Femur (tissue), 1 donor: ENCODE measurements at places on chromosomes 7 and 10.

GRCh38 chr10:31134311-31134952 lies 102.8 kb upstream of the ZNF438 start:
- DNase-seq: no peak

GRCh38 chr7:106626376-106627164 lies 34.4 kb downstream of the CCDC71L start:
- DNase-seq: no peak

- no peak for DNase-seq
Measured at GRCh38 chr7:3156508-3156907, 112.8 kb upstream of the CARD11 start.

DNA sequence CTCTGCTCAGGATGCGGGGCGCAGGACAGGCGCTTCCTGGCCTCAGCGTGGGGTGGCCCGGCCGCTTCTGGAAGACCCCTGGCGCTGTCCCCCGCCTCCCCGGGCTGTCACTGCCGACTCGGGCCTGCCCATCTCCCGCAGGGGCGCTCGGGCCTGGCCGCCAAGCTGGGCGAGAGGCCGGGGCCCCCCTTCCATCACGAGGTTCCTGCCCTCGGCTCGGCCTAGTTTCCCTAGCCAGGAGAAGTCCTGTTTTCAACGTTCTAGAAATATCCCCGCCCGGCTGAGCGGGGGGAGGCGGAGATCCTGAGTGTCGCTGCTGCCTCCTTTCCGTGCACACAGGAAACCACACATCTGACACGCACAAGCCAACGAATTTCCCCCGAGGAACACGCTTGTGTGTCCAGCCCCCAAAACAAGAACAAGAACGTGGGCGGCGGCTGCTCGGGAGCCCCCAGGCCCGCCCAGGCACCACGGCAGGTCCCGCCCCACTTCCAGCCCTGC lies 33.7 kb downstream of the AP5Z1 start:
- DNase-seq: peak; percentile 40

DNA sequence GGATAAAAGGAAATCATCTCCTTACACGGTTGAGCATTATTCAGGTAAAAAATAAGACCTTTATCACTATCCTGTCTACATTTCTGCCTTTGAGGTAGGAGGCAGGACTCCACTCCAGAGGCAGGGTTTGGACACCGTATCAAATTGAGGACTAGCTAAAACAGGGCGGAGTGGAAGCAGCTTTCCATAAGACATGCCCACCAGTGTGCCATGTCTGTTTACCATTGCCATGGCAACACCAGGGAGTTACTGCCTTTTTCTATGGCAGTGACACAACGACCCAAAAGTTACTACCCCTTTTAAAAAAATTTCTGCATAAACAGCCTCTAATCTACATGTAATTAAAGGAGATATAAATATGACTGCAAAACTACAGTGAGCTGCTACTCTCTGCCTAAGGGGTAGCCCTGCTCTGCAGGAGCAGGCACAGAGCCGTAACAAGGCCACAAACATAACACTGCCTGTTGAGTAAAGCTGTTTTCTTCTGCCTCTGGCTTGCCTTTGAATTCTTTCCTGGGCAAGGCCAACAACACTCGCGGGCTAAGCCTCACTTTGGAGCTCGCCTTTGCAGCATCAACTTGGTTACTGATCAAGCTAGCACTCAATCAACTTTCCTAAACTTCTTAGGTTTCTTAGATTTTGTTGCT lies 26.5 kb downstream of the DGKB start:
- DNase-seq: no peak

- no peak for DNase-seq
Measured at GRCh38 chr10:59517996-59518395, 155.6 kb upstream of the FAM13C start.

DNA sequence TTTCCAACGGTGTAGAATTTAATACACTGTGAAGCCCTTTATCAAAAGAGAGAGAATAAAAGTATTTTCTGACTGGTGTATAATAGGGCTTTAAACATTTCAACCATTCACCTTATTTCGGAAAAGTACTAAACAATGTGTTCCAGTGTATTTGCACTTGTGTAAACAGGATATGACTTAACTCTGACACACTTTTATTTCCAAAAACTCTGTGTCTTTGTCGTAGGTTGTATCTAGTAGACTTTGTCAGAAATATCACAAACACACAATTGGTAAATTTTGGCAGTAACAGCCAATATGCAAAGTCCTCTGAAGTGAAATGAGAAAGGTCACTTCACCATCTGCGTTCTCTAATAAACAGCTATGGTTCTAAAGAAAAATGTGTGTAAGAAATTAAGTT lies 10.3 kb upstream of the TSPAN13 start:
- DNase-seq: no peak

DNA sequence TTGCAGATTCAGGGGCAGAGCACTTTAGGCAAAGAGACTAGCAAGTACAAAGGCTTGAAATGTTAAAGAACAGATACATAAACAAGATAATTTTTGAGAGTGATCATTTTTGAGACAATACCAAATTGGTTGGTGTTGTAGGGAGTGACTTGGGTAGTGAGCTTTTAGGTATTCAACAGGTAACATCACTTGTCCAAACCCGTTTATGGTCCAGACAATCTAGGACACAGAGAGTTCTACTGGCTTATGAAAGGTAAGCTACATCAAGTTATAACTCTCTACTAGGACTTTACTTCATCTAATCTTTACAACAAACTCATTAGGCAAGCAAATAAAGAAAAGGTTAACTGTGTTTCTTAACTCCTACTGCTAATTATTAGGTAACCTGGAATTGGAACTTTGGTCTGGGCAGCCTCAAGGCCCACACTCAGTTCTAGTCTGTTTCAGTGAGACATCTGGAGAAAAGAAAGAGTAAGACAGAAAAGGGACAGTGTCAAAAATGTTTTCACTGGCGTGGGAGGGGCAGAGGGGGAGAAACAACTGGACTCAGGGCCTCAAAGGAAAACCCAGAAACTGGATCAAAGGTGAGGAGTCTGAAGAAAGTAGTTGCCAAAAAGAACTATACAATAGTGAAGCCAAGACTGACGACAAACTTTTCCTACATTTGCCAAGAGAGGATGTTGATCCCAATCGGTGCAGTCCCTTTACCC lies 39.2 kb downstream of the GNAT3 start:
- DNase-seq: no peak

DNA sequence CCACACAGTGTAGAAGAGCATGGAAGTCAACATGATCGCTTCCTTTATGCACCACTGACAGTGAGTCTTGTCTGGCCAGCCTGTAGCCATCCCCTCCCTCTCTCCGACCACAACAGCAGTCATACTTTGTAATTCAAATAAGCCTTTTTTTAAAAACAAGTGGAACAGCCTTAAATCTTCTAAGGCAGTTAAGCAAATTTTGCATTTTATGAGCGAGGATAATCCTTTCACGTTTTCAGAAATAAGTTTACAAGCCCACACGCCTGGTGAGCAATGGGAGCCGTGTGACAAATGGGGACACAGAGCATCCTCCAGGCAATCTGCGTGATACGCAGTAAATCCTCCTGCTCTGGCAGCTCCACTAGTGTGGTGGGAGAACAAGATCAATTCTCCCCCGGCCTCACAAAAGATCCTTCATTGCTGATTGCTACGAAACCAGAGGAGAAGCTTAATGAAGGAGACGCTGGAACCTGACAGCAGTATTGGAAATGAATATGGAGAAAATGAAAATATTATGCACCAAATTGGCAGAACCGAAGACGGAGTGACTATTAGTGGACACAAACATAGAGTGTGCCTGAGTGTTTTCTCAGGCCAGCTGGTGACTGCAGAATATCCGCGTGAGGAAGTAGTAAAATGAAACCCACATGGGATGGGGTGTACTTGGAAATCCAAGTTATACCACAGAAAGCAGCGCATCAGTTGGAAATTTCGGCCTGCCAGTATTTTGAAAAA lies 104.2 kb upstream of the CDCA7L start:
- no peak for DNase-seq

- DNase-seq: no peak
Measured at GRCh38 chr7:823649-824048, 8.6 kb upstream of the SUN1 start.
